ENCODE measurements at places on chromosomes 2 and 18. TPM values are rescaled to one million over a fixed set of nuclear protein-coding genes. Genes with fewer than 3 reads are reported as not detected.

- H3K4me3 ChIP-seq, result no peak overlapping the region
- H3K27ac ChIP-seq, result no peak overlapping the region
- H3K27me3 ChIP-seq, result no peaks in the 10 kb centered on the region
- DNase-seq, result no peak
- H3K36me3 ChIP-seq, result no peaks in the 10 kb centered on the region
Measured at GRCh38 chr2:14737201-14737600, 104.7 kb downstream of the LRATD1 start.

C1D gene
- total RNA-seq, result 29.7 TPM

GRCh38 chr2:133063775-133064174, 393.8 kb upstream of the LYPD1 start:
- no peaks in the 10 kb centered on the region for H3K4me1 ChIP-seq
- DNase-seq, result no peak
- no peaks in the 10 kb centered on the region for H3K36me3 ChIP-seq
- no peak overlapping the region for H3K27ac ChIP-seq
- no peaks in the 10 kb centered on the region for H3K27me3 ChIP-seq
- no peak overlapping the region for H3K4me3 ChIP-seq

- no peaks in the 10 kb centered on the region for H3K4me1 ChIP-seq
- no peak overlapping the region for H3K27ac ChIP-seq
- no peak for DNase-seq
- H3K4me3 ChIP-seq, result no peak overlapping the region
Measured at GRCh38 chr18:45122506-45122905, 441.8 kb downstream of the SETBP1 start.

DNA sequence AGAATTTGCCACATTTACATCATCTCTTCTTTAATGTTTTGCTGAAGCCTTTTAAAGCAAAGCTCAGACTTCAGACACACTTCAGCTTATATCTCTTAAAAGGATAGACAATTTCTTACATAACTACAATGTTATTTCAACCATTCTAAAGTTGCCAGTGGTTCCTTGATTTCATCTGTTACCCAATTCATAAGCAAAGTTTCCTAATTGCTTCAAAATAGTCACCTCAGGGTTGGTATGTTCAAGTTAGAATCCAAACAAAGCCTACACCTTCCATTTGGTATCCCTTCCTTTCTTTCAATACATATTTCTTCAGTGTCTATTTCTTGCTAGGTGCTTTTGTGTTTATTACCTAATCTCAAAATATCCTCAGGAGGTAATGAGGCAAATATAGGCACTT, 60.6 kb downstream of the ZNF385B start:
- H3K27ac ChIP-seq, result no peak overlapping the region
- H3K4me1 ChIP-seq, result no peaks in the 10 kb centered on the region
- DNase-seq, result no peak
- H3K36me3 ChIP-seq, result no peaks in the 10 kb centered on the region
- no peaks in the 10 kb centered on the region for H3K27me3 ChIP-seq

- H3K4me1 ChIP-seq, result peaks cover 23% of the 10 kb centered on the region
- H3K27me3 ChIP-seq, result no peaks in the 10 kb centered on the region
- H3K27ac ChIP-seq, result no peak overlapping the region
- DNase-seq, result no peak
- H3K36me3 ChIP-seq, result no peaks in the 10 kb centered on the region
- H3K4me3 ChIP-seq, result peak overlapping the region; percentile 79
Measured at GRCh38 chr2:238240757-238241711, 1.2 kb upstream of the HES6 start.

DSC1 gene
- 0.70 TPM for total RNA-seq

GRCh38 chr2:9462886-9463697, 11.3 kb upstream of the IAH1 start:
- no peak overlapping the region for H3K4me3 ChIP-seq
- H3K27ac ChIP-seq, result no peak overlapping the region
- DNase-seq, result no peak
- no peaks in the 10 kb centered on the region for H3K36me3 ChIP-seq

GCG gene
- not detected for total RNA-seq

SKOR2 gene
- not detected for total RNA-seq

RESP18 gene
- not detected for total RNA-seq

GRCh38 chr2:238080518-238080917, 19.6 kb upstream of the ESPNL start:
- H3K27me3 ChIP-seq, result no peaks in the 10 kb centered on the region
- DNase-seq, result no peak
- H3K4me3 ChIP-seq, result no peak overlapping the region
- no peaks in the 10 kb centered on the region for H3K4me1 ChIP-seq
- no peak overlapping the region for H3K27ac ChIP-seq

PDE1A gene
- 9.2 TPM for total RNA-seq

CD8B2 gene
- not detected for total RNA-seq

DUSP2 gene
- total RNA-seq, result 1.5 TPM

GRCh38 chr2:65320042-65320725, 92.6 kb downstream of the ACTR2 start:
- no peak overlapping the region for H3K4me3 ChIP-seq
- H3K27ac ChIP-seq, result no peak overlapping the region
- H3K4me1 ChIP-seq, result peaks cover 7% of the 10 kb centered on the region
- H3K36me3 ChIP-seq, result no peaks in the 10 kb centered on the region

DNA sequence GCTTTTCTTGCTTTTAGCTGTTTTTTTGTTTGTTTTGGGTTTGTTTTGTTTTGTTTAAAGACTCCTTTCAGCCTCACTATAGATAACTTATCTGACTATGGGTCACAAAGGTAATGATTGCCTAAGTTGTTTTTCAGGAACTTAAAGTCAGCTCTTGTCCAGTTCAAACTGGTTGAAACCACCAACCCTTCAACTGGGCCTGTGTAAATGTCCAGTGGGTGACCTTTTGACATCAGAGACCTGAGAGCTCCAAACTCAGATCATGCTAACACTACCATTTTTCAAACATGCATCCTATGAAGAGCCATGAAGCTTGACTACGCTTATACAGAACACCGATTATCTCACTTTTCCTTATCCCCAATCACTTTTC, 144.6 kb upstream of the RMP24 start:
- H3K36me3 ChIP-seq, result no peaks in the 10 kb centered on the region
- H3K4me3 ChIP-seq, result no peak overlapping the region
- no peak for DNase-seq
- H3K27ac ChIP-seq, result no peak overlapping the region
- H3K4me1 ChIP-seq, result no peaks in the 10 kb centered on the region
- no peaks in the 10 kb centered on the region for H3K27me3 ChIP-seq

DNA sequence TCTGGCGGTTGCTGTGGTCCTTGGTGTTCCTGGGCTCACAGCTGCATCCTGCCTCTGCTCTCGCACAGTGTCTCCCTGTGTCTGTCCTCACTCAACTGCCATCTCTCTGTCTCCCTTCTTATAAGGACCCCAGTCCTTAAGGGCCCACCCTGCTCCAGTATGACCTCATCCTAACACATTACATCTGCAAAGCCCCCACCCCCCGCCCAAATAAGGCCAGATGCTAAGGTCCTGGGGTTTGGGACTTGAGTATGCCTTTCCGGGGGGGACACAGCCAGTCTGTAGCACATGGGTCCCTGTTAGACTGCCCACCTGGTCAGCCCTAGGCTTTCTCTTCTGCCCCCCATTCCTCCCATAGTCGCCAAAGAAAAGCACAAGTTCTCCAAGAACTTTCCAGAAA, 40.7 kb downstream of the FER1L5 start:
- no peak overlapping the region for H3K27ac ChIP-seq
- H3K4me1 ChIP-seq, result no peaks in the 10 kb centered on the region
- H3K36me3 ChIP-seq, result no peaks in the 10 kb centered on the region
- H3K27me3 ChIP-seq, result no peaks in the 10 kb centered on the region

DNA sequence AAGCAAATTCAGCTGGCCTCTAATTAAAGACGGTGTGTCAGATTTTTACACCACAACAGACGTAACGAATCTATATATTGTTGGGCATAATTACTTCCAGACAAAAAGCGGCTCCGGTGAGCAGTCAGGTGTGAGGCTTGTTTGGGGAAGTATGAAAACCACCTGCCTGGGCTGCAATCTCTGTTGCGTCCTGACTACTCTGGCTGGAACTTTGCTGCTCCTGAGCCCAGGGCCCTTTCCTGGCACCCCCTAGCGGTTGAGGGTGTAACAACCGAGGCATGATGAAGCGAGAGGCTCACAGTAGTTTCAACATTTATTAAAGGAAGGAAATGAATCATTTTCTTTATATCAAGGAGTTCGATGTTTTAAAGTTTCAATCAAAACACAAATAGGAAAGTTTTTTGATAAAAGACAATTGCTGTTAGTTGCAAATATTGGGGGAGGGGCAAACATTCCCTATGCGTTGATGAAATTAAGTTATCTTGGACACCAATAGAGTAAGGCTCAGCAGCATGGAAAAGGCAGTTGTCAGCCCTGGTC, 10.6 kb upstream of the ITGB6 start:
- no peaks in the 10 kb centered on the region for H3K36me3 ChIP-seq
- H3K27ac ChIP-seq, result no peak overlapping the region
- DNase-seq, result no peak
- no peak overlapping the region for H3K4me3 ChIP-seq

- DNase-seq, result no peak
- H3K4me1 ChIP-seq, result no peaks in the 10 kb centered on the region
- no peak overlapping the region for H3K27ac ChIP-seq
- H3K36me3 ChIP-seq, result no peaks in the 10 kb centered on the region
- no peaks in the 10 kb centered on the region for H3K27me3 ChIP-seq
Measured at GRCh38 chr2:137924019-137924418, 40.3 kb upstream of the HNMT start.

GRCh38 chr2:86825693-86826381, 35.1 kb upstream of the CD8A start:
- no peak for DNase-seq
- H3K36me3 ChIP-seq, result no peaks in the 10 kb centered on the region
- H3K4me1 ChIP-seq, result no peaks in the 10 kb centered on the region
- peak overlapping the region; percentile 26 for H3K4me3 ChIP-seq
- no peaks in the 10 kb centered on the region for H3K27me3 ChIP-seq

SLC14A1 gene
- total RNA-seq, result 0.53 TPM

OTX1 gene
- total RNA-seq, result not detected

- peaks cover 24% of the 10 kb centered on the region for H3K4me1 ChIP-seq
- H3K27me3 ChIP-seq, result no peaks in the 10 kb centered on the region
- peak overlapping the region; percentile 34 for H3K27ac ChIP-seq
- no peak overlapping the region for H3K4me3 ChIP-seq
Measured at GRCh38 chr2:37361994-37362698, 17.7 kb downstream of the QPCT start.

DNA sequence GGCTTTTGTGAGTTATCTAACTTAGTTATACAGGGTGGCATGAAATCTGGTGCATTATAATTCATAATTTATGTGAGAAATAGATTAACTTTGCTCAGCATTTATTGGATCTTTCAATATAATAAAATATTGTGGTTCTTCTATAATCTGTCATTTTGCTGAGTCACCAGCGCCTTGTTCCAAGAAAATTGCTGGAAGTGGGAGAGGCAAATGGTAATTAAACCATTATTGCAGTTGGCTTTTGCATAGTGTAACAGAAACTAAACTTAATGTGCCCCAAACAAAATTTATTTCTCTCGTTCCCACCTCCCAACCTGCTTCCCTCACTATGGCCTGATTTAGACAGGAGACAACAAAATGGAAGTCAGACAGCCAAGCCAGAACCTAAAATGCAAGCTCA, 146.3 kb downstream of the GALR1 start:
- H3K27ac ChIP-seq, result no peak overlapping the region
- no peaks in the 10 kb centered on the region for H3K27me3 ChIP-seq
- no peak overlapping the region for H3K4me3 ChIP-seq
- no peaks in the 10 kb centered on the region for H3K36me3 ChIP-seq
- no peaks in the 10 kb centered on the region for H3K4me1 ChIP-seq

DNA sequence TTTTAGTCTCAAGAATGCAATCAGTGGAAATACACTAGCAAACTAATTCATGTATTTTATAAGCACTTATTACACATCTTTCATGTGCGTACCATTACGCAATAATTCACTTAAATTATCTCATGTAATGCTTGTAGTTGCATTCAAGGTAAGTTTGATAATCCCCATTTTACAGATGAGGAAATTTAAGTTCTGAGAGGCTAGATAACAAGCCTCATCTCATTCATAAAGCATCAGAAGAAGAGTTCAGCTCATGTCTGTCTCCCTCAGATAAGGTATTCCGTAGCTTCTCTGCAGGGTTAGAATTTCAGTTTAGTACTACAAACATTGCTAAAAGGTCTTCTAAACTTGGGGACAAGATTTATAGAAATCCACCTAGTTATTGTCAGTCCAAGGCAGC, 47.8 kb downstream of the HNMT start:
- peaks cover 9% of the 10 kb centered on the region for H3K4me1 ChIP-seq
- H3K27me3 ChIP-seq, result no peaks in the 10 kb centered on the region
- peaks cover 11% of the 10 kb centered on the region for H3K36me3 ChIP-seq

CHRND gene
- total RNA-seq, result not detected

DNA sequence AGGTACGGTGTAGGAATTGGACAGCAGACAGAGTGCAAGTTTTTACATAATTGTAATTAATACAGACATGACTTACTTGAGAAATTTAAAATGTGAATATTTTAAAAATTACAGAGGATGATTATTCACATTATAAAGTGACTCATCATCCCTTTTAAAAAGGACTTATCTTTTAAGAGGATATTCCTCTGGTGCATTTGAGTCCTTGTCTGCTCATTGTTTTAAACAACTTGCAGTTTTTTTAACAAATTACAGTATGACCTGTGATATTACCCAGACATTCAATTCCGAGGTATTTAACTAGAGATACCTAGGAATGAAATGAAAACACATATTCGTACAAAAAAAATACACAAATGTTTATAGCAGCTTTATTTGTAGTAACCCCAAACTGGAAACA, 38.0 kb downstream of the SPTBN1 start:
- DNase-seq, result no peak
- no peak overlapping the region for H3K4me3 ChIP-seq
- no peaks in the 10 kb centered on the region for H3K4me1 ChIP-seq
- no peaks in the 10 kb centered on the region for H3K27me3 ChIP-seq
- no peaks in the 10 kb centered on the region for H3K36me3 ChIP-seq
- H3K27ac ChIP-seq, result no peak overlapping the region

- no peak overlapping the region for H3K27ac ChIP-seq
- no peaks in the 10 kb centered on the region for H3K27me3 ChIP-seq
Measured at GRCh38 chr2:191797942-191798876, 48.7 kb downstream of the CAVIN2 start.

DNA sequence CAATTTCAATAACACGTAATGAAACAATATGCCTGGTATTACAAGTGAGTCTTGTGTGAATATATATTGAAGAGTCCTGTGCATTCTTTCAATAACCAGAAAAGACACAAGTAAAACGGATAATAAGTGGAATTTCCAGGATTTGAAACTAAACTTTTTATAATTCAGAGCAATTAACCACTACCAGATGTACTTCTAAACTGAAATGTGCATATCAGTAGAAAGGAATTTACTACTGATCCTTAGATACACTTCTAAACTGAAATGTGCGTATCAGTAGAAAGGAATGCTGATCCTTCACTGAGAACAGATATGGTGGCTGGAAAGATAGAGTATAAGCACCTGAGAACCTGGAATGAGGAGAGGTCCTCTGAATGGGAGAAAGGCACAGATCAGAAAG, 470.9 kb upstream of the SPHKAP start:
- no peaks in the 10 kb centered on the region for H3K4me1 ChIP-seq
- no peaks in the 10 kb centered on the region for H3K27me3 ChIP-seq
- DNase-seq, result no peak
- H3K36me3 ChIP-seq, result no peaks in the 10 kb centered on the region
- H3K27ac ChIP-seq, result no peak overlapping the region
